AG09319 (cell line): ENCODE measurements at places on chromosomes 2 and 18.

- DNase-seq: no peak
Measured at GRCh38 chr2:208373460-208374089, 33.0 kb upstream of the PTH2R start.

GRCh38 chr18:13606604-13607254, 119.6 kb downstream of the FAM210A start:
- no peak for DNase-seq

- no peak for DNase-seq
Measured at GRCh38 chr2:70104231-70105111, 17.2 kb downstream of the PCBP1 start.

GRCh38 chr2:4618141-4618540, 914.8 kb downstream of the DCDC2C start:
- no peak for DNase-seq

DNA sequence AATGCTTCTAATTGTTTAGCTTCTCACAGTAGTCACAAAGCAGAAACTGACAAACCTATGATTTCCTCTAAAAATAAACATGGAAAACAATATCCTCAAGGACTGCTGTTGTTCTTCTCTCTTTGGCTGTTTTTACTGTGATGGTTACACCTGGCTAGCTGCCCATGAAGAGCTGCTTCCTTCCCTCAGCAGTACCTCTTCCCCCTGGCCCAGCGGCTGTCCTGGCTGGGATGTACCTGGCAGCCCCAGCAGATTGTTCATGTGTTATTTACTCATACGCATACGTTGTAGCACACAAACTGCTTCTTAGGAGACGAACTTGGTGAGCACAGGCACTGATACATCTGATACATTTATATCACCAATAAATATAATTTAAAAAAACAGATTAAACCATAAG, 27.4 kb downstream of the NEMP2 start:
- DNase-seq: no peak

DNA sequence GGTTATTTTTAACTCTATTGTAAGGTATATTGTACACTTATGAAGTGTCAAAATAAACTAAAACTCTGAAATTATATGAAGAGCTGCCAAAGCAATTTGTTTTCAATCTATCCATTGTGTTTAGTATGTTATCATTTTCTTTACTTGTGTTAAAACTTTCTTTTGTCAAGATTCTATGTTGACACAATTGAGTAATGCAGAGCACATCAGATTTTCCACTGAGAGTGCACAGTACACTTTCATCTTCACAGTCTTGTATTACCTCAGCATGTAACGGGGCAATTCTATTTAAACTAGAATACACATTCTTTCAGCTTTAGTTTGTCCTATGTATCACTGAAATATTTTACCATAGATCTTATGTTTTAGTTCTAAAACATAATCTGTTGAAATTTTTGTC, 304.4 kb upstream of the ZC3H15 start:
- no peak for DNase-seq

DNA sequence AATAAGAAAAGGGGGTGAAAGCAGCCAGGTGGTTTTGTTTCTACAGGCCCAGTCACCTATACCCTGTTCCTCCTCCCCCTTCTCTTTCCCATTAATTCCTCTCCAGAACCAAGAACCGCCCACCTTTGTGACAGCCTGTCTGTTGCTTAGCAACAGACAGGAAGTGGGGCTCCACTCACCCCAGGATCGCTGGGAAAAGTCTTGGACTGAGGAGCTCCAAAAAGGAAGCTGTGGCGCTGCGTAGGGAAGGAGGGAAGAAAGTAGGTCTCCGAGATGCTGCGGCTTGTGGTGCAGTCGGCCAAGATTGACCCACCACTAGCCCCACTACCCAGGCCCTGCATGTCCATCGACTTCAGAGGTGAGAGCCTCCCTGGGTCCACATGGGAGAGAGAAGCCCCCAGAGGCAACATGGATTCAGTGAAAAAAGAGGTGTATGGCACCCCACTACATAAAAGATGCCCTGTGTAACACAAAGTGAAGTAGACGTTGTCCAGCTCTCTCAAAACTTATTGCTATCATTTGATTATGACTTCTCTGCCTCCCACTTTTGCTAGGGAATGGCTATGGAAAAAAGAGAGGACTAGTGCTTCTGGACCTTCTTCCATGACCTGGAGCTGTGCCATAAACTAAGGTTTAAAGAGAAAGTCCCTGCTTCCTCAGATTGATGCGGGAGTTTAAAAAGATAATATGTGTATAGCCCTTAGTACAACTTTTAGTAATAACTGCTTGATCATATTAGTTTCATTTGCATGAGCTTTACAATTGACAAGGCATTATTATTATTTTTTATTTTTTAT, at the start of gene FER1L5:
TSS of gene FER1L5 (plus strand) at position 201 of the 797 bp plus-strand sequence. CDS start at position 274, 73 bp downstream.
- no peak for DNase-seq

DNA sequence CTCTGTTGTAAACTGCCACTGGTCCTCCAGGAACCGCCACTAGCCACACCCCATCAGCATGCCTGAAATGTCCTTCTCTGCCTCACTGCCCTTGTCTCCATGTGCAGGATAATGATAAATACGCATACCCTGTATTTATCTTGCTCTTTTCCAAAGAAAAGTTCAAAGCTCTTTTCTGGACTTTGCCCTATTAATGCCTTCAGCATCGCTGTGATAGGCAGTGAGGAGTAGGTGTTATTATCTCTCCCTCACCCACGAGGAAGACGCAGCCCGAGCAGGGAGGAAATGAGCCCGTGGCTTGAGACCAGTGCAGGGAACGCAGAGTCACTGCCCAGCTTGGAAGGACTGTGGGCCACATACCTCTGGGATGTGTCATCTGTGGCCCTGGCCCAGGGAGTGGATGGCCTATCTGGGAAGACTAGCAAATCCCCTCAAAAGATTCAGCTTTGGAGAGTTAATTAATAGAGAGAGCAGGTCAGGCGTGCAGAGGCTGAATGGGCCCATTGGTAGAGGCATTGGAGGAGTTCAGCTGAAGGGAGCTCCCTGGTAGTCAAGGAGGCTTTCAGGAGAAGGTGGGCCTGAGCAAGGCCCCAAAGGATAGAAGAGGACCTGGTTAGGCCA, 39.5 kb upstream of the MCFD2 start:
- peak; percentile 64 for DNase-seq

GRCh38 chr2:195666113-195666712, 9.2 kb downstream of the SLC39A10 start:
- no peak for DNase-seq

GRCh38 chr2:170812710-170813600, 3.7 kb upstream of the GAD1 start:
- peak; percentile 77 for DNase-seq

- DNase-seq: no peak
Measured at GRCh38 chr2:7666596-7667259, 749.5 kb downstream of the RNF144A start.

DNA sequence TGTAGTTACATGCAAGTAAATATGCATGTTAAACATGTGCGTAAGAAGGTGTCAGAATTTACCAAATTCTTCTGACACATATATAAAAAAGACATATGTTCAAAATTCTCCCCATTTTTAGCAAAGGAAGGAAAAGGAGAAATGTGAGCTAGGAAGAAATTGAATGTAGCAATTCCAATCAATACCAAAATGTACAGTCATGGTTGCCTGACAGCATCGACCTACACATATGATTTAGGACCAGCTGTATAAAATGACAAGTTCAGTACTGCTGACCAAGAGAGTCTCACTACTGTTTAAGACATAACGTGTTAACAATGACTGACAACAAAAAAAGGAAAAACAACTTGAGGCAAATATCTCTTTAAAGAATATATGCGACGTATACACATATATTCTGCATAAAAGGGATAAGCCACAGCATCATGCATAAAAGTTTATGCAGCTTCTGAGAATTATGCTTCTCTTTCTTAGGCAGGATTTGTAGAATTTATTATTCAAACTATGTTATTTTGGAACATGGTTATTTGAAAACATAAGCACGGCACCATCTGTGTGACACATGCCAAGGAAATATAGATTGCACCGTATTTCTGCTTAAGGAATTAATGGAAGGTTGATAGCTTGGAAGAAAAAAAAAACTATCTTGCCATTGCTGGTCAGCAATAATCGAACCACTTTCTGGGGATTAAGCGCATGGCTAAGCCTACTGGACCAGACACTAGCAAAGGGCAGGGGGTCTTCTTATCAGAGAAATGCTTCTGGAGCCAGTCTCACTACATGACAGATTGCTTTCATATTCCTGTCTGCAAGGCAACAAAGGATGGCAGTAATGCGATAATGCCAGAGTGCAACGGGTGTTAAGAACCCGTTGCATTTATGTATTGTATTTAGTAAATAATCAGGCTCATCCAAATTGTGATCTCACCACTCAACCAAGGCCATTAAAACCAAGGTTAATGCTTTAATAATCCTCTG, 154.0 kb downstream of the WDPCP start:
- no peak for DNase-seq

DNA sequence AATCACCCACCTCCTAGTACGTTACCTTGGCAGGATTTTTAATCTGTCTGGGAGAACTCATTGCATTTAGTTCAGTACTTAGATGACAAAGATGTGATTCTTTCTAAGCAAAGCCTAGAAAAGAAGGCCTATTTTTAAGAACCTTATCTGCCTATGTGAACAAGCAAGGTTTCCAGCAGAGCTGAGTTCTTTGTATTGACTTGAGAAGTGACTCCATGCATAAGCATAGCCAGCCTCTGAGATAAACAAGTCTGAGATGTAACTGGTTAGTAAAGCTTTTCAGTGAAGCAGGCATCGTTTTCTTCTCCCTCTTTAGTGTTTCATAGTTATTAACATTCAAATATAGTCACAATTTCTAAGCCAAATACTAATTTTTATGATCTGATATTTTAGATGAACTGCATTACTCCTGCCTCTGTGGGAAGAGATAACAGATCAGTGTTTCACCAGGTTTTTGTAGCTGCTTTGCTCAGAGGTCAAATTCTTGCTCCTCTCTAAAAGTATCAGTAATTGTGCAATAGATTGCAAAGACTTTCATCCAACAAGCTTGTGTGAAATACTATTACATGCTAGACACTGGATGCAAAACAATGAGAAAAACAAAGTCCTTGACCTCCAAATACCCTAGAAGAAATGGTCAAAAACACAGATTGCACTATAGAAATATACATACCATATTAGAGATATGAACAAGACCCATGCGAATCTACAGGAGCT, 107.8 kb downstream of the MBD2 start:
- DNase-seq: no peak

DNA sequence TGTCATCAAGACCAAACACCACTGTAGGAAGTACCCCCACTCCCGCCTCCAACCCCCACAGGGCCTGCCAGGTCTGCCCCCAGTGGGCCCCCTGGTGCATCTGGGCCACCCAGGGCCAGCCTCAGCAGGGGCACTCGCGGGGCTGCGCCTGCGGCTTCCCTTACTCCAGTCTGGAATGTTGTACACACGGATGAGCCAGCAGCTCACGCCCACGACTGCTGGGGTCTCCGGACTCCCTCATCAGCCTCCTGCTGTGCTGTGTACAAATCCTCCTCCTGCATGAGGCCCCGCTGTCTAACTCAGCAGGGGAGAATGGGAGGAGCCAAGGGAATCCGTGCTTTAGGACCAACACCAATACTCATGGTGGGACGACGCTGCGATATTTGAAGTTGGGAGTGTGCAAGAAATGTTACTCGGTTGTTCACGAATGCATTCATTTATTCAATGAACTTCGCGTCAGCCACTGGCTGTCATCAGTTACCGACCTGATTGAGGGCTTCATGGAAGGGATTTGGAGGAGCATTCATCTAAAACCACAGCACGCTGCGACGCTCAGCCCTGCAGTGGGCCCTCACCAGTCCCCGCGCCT, 654 bp upstream of the ASB1 start:
- DNase-seq: no peak

DNA sequence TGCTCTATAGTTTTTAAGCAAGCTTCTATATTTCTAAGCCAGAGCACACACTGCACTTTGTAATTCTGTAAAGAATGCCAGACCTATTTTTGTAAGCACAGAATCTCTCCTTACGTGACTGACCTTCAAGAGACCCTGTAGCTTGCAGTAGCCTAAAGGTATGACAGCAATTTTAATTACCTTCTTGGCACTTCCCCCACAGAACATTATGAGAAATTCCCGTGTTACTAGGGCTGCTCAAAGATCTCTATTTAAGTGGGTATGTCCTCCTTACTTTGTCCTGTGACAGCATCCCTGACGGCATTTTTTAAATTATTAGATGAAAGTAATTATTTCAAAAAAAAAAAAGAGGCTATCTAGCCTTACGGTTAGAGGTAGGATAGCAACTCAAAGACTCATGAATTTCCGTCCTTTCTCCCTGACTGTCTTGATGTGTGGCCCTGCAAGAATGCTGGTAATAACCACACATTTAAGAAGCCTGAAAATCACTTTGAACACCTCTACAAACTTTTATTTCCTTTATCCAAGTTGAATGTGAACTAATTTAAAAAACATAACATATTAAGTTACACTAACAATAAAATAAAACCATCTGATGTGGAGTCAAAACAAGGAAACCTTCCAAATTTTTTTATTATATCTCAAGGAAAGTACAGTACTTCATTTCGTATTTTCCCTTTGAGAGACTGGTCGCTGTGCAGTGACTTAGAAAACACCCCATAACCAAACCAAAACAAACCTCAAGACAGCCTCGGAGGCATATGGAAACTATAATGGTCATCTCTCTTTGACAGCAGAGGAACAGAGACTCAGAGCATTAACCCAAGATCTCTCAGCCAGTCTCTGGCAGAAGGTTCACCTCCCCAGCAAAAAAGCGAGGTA, 54.9 kb downstream of the THUMPD2 start:
- DNase-seq: no peak

DNA sequence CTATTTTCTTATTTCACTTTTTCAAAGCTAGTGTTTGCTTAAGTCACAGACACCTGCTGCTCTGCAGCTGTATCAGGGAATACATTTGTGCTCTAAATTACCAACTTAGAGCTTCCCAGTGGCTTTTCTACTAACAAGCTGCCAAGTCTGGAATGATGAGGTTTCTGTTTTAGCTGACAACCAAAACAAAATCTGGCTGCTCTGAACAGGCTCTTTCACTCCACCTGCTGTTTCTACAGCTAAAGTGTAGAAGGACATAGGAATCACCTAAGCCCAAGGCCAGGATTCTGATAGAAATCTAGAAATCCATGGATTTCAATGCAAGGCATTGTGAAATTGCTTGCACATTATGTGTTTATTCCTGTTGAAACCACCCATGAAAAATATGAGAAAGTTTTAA, 201.2 kb downstream of the SUCLG1 start:
- DNase-seq: no peak

- DNase-seq: no peak
Measured at GRCh38 chr18:45137087-45137419, 456.4 kb downstream of the SETBP1 start.

GRCh38 chr2:168194784-168195522, 52.4 kb downstream of the STK39 start:
- no peak for DNase-seq

DNA sequence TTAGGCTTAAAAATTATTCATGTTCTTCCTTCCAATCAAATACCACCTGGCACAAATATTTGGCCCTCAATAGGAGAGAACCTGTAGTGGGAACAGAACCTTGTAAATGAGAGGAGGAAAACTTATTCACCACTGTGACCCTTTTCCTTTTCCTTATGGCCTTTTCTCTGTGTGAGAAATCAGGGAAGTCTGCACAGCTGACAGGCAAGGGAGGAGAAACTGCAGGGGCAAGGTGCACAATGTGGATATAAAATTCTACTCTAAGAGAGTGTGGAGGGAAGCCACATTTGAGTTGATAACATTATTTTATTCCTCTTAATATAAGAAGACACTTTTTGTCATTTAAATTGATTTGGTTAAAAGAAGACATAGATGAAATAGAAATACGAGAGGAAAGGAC, 1247.0 kb upstream of the CHAC2 start:
- no peak for DNase-seq
